ENCODE measurements at places on chromosomes 3 and 15.
A peak's percentile ranks its signal among the peaks of the same experiment; 100 is the strongest.

DNA sequence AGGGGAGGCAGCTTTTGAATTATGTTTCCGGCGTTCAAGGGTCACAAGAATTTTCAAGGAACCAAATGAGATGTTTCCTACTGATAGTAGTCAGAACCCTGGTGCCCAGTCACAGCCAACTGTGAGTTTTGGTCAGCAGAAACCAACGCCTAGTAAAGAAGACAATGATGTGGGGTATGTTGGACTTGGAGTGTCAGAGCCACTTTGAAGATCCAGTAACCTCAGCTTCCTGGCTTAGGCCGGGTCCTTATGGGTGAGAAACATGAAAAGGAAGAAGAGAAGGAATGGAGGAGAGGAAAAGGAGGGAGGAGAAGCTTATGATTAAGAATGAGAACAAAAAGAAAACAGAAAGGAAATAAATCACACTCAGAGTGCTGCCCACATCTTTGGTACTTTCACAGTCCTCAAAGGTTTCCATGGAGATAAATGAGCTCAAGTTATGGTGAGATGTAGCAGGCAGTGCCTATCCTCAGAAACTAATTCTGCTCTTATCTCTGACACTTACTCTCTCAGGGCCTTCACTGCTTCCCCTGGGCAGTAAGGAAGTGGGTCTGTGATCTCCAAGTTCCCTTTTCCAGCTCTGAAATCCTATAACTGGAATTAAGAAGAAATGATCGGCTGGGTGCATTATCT lies 2.0 kb upstream of the MCF2L2 start:
- DNase-seq, result peak; percentile 22

DNA sequence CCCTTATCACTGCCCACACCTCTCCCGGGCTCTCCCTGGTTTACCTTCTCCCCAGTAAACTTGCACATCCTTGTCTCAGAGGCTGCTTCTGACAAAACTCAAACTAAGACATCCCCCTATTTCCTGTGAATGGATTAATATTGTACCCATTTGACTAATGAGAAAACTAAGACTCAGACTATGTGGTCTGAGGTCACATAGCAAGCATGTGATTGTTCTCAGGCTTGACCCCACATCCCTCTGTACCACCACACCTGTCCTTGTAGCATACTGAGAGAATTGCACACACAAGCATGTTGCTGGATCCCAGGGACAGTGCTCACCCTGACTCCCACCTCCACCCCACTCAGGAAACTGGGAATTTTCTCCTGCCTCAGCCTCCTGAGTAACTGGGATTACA lies 90.7 kb upstream of the HES1 start:
- no peak for DNase-seq

DNA sequence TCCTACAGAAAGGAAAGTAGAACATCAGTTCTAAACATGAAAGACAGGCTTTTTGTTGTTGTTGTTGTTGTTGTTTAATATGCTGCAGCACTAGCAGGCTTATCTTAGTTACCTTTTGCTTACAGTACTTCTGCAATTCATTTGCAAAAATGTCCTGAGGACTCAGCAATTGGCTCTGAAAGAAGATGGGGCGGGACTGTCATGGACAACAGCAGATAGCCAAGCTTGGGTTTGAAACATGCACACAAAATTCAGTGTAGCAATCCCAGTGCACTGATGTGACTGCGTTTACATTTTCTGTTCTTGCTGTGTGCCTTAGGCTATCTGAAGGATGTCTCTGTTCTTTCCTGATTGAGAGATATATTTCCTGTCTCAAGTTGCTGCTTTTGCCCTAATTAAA lies 9.2 kb downstream of the UNC13C start:
- no peak for DNase-seq

DNA sequence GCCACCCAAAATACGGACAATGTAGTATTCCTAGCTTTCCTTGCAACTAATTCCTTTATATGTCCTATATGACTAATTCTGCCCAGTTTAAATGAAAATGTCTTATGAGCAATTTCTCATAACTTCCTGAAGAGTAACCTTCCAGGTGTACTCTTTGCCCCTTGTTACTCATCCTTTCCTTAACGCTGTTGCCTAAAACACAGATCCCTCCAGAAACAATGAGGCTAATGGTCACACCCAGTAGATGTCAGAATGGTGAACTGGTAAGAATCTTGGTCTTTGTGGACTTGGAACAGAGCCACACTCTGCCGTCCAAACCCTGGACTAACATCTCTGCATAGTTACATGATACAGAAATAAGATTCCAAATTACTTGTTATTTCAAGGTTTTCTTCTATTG lies 497.9 kb downstream of the IGSF11 start:
- DNase-seq, result no peak

DNA sequence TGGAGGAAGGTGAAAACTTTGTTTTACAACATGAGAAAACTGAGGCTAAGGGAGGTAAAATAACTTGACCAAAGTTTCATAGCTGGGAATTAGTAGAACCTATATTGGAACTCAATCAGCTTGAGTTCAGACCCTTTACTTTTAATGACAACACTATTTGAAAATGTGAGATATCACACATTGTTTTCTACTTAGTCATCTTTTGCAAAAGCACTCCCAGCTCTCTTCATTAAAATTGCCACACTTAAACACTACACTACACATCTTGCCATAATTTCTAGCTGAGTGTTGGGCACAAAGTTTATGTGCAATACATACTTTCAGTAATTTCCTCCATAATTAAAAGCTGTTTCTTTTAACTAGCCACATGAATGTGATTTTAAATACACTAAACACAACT lies 230.4 kb upstream of the DCBLD2 start:
- DNase-seq, result no peak

DNA sequence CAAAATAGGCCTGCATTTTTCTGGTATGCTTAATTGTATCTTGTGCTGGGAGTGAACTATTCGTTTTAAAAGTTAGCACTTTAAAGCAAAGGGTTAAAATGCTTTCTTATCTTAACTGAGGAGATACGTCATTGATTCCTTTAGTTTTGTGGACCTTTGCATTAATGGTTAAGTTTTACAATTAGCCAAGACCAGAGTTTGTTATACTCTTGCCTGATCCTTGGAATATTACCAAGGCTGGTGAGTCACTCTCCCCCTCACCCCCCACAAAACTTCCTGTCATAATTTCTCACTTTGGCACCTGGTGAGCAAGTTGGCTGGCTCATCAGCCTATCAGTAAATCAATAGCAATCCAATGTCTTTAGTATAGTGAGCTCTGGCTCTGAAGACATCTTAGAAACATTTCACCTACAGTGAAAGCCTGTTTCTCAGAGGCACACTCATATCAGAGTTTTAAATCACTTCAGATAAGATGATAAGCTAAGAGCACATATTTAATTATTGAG lies 26.7 kb downstream of the SLC2A2 start:
- no peak for DNase-seq

DNA sequence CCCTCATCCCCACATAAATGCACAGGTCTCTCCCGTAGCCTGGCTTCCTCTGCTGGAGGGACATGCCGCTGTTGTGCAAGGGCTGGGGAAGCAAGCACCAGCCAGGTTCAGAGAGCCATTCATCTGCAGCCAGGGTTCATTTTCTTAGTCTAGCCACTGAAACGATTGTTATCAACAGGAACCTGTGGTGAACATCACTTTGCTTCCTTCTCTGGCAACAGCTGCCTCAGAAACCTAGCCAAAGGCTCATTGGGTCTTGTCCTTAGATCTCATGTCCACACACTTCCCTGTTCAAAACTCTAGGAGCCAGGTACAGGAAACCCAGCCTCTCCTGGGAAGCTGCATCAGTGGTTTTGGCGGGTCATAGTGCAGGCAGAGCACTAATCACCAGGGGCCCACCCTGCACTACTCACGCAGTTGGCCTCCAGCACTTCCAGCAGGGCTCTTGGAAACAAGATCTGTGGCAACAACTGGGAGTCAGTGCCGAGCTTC lies 47.0 kb downstream of the OXNAD1 start:
- DNase-seq, result no peak
